ENCODE measurements at places on chromosomes 16 and 17.
A peak's percentile ranks its signal among the peaks of the same experiment; 100 is the strongest.

DNA sequence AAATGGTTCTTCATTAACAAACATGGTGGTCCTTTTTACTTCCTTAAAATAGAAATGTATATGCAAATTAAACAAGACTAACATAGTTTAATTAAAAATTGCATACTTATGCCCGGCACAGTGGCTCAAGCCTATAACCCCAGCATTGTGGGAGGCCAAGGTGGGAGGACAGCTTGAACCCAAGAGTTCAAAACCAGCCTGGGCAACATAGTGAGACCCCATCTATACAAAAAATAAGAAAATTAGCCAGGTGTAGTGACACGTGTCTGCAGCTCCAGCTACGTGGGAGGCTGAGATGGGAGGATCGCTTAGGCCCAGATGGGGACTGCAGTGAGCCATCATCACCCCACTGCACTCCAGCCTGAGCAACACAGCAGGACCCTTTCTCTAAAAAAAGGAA is 18.4 kb downstream of the CDC27 start:
- DNase-seq = no peak

DNA sequence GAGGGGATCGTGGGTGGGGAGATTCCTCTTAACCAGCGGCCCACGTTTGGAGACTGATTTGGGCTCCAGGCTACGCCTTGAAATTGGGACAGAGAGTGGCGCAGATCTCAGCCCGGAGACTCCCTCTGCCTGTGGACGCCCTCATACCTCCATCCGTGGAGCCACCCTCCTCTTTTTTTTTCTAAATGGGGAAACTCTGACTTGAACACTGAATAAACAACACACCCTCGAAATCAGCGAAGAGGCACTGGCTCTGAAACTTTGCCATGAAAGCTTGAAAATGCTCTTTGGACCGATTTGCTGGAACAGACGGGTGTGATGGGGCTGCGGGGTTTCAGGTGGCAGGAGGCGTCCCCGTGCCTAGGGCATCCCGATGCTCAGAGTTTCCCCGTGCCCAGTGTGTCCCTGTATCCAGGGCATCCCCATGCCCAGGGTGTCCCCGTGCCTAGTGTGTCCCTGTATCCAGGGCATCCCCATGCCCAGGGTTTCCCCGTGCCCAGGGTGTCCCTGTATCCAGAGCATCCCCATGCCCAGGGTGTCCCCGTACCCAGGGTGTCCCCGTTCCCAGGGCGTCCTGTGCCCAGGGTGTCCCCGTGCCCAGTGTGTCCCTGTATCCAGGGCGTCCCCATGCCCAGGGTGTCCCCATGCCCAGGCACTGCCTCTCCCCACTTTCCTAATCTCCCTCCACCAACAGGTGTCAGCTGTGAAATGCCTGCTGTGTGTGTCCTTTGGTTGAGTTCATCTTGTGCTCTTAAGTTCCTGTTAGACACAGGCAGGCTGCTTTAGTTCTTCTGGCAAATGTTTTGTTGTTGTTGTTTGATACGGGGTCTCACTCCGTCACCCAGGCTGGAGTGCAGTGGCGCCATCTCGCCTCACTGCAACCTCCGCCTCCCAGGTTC is 187.0 kb downstream of the SEC14L1 start:
- no peak for DNase-seq

DNA sequence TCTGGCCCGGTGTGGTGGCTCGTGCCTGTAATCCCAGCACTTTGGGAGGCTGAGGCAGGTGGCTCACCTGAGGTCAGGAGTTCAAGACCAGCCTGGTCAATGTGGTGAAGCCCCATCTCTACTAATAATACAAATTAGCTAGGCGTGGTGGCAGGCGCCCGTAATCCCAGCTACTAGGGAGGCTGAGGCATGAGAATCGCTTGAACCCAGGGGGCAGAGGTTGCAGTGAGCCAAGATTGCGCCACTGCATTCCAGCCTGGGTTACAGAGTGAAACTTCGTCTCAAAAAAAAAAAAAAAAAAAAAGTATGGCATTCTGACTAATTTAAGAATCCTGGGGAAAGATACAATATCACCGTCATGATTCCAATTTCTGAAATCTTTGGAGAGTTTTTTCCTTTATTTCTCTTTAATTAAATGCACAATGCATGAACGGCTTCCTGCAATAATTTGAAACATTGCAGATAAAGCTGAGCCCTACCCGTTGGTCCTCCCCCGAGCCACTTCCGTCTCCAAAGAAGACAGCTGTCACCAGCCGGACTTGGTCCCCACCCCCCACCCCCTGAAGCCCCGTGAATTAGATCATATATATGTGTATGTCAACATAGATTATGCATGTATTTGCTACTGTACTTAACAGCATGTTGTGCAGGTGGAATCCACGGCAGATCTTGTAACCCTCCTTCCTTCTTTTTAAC is 142.6 kb upstream of the PLCG2 start:
- no peak for DNase-seq

GRCh38 chr16:12095275-12096156 is 119.0 kb downstream of the SNX29 start:
- DNase-seq = peak; percentile 51

Measured in CD4-positive, alpha-beta T cell treated with Interleukin-1 beta for 1 hour (primary cell).